ENCODE measurements at places on chromosomes 2 and 18.

DNA sequence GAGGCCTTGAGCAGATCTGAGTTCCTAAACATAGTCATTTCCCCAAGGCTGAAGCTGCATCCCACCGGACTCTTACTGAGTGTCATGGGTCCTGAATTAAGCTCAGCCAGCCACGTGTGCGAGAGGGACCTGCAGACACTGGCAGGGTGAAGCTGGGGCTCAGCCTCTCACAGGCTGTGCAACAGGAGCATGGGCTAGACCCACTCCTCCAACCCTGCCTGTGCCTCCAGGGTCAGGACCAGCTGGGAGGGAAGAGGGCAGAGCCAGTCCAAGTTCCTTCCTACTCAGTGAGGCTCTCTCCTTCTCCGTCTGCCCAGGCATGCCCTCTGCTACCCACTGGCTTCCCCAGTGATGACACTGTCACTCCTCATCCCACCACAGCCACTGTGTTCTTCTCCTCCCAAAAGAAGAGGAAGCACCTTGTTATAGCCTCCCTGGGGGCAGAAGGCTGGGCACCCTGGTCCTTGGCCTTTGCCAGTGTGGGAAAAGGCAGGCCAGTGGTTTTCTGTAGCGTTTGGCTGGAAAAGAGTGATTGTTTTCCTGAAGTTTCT lies 78.9 kb downstream of the KCNF1 start:
- no peak for DNase-seq

DNA sequence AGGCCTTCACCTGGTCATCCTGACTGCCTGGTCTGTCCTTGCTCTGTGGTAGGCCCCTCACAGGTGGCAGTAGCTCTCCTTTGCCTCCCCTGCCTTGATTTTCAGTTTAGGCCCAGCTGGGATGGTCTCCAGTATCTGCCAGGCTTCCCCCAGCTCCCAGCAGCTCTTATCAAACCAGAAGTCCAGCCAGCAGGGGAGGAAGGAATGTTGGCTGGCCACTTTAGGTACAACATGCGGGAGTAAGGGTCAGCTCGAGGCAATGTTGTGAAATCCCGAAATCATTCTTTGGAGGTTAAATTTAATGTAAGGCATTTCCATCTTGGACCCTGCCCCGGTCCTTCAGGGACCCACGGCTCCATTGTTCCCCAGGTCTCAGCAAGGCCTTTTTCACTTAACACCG lies 16.8 kb downstream of the ATP6V1C2 start:
- DNase-seq, result no peak

DNA sequence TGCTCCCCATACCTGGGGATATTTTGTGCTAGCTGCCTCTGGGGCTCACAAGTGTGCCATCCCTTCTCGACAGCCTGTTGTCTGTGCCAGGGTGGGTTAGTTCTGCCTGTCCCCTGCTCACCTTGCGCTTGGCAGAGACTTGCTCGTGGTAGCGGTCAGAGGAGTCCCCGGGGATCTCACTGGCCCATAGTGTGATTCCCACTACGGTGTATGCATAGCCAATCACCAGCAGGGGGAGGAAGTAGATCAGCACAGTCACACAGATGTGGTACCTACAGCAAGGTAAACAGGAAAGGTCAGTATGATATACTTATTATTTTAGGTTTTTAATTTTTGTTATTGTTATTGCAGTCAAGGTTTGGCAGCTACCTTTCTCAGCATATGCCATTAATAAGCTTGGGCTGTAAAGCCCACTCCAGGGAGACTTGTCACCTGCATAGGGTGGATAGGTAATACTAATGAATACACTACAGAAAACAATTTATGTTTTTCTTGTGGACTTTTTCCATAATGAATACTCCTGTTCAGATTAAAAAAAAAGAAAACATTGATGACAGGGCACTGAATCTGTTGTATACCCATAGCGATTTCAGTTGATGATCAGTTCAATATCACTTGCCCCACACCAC lies 95.2 kb downstream of the POLE4 start:
- peak; percentile 4 for DNase-seq

- DNase-seq, result no peak
Measured at GRCh38 chr18:6917072-6917471, 187.6 kb downstream of the ARHGAP28 start.

- DNase-seq, result peak; percentile 47
Measured at GRCh38 chr18:46155641-46156051, 51.5 kb downstream of the HAUS1 start.

- DNase-seq, result no peak
Measured at GRCh38 chr2:109215866-109216265, 86.9 kb downstream of the SH3RF3 start.

GRCh38 chr2:117858892-117859531 lies 44.5 kb downstream of the DDX18 start:
- DNase-seq, result no peak

DNA sequence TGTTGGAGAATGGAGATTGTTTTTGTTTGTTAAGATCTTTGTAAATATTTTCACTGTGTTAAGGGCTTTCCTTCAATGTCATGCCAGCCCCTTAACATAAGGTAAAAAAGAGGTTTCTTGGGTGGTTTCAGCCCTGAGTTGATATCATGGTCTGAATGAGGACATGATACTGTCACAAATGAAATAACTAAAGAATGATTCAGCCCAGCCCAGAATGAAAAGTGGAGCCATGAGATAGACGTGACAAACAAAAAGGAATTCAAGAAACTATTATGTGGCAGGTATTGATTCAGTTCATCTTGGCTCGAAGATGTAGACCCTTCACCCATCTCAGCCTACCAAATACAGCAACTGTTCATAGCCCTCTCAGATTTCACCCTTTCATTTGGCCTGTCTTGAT lies 88.6 kb upstream of the TTN start:
- DNase-seq, result no peak

- DNase-seq, result no peak
Measured at GRCh38 chr2:33521791-33522281, 45.4 kb downstream of the RASGRP3 start.

DNA sequence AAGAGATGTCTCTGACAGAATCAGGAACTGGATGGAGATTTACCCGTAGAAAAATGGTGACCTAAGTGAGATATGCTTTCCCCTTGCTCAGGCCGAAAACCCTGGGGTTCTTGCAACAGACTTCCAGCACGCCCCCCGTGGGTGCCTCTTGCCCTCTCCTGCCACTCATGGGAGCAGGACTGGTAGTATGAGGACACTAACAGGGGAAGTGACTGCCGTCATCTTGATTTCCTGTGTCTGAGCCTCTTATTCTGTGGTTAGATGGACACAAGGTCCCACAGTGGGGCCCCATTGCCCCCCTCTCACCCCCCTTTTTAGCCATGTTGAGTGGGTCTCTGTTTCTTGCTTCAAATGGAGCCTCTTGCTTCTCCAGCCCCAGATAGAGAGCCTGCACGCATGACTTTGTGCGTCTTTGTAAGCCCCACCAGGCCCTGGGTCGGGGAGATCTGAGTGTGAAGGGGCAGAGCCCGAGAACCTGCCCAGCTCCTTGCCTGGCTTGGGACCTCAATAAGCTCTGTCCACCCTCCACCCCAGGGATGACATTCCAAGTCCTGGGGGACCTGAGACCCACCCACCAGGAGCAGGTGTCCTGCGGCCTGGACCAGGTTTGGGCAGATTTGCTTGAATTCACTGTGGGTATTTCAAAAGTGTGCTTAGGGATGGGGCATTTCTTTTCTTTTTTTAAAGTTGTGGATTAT lies 12.6 kb downstream of the GNLY start:
- DNase-seq, result no peak

GRCh38 chr2:114754907-114755563 lies 312.6 kb downstream of the DPP10 start:
- DNase-seq, result no peak

- DNase-seq, result no peak
Measured at GRCh38 chr18:77116201-77117080, 16.1 kb downstream of the MBP start.

GRCh38 chr2:240232264-240232915 lies 91.9 kb upstream of the OTOS start:
- no peak for DNase-seq

DNA sequence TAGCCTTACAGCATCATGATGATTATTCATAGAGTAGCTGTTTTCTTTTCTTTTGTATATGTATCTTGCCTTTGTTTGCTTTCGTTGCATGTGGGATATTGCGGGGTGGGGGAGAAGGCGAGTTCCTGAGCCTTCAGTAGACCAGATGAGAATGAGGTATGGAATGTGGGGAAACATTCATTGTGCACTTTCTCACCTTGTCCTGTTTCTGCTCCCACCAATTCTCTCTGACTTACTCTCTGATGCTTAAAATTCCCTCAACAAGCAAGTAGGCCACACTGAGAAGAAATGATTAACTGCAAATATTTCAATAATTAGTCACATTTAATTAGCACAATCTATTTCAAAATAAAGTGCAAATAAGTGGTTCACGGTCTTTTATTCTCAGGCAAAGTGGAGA lies 31.0 kb downstream of the GKN2 start:
- no peak for DNase-seq

DNA sequence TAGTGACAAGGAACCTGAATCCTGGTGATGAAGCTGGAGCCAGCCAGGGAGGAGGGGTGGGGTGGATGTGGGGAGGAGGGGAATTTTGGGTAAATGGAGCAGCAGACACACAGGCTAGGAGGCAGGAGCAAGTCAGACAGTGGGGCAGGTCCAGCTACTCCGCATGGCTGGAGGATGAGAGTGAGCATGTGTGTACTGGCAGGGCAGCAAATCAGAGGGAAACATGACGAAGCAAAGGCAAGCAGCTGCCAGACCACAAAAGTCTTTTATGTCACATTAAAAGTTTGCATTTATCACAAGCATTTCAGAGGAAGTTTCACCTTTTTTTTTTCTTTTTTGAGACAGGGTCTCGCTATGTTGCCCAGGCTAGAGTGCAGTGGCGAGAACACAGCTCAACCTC lies 11.9 kb upstream of the KIDINS220 start:
- peak; percentile 31 for DNase-seq

GRCh38 chr18:63787673-63788072 lies 12.5 kb downstream of the SERPINB7 start:
- DNase-seq, result no peak

DNA sequence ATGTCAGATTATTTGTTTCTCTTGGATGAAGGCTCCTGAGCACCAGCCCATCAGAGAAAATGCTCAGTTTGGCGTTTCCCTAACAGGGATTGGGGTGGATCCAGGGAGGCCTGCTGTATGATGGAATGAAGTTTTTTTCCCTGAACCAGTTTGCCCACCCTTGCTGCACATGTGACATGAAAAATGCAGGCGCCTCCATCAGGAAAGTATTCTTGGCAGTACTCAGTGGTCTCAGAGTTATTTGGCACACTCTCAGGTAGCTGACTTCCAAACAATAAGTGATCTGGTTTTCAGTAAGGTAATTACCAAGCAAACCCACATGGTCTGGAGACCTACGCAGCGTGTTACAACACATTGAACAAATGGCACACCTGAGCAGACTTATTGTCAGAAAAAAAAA lies 254.9 kb downstream of the PAX3 start:
- DNase-seq, result no peak

DNA sequence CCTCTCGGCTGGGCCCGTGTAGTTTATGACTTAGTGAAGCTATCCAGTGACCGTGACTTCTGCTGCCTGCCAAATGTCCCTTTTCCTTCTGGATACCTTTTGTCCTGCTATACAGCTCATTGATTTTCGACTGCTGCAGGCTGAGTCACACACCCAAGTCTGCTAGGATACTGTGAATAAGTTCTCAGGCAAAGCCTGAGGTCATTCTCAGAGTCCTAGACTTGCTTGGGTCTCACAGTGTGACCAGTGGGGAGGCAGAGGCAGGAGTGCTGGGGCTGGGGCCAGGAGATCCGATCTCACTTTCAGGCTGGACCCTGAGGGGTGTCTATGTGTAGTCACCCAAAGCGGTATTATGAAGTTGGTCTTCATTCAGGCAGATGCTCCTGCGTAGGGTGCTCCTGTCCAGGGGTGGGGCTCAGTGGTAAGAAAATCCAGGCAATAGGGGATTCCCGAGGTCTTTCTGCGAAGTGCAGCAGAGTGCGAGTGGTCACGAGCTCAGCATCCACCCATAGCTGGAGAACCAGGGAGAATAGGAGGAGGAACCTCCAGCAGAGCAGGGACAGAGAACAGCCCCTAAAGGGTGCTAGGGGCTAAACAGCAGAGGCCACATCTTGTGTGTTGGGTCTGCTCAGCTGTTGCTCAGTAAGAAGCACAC lies 268.6 kb upstream of the NCKAP5 start:
- no peak for DNase-seq

DNA sequence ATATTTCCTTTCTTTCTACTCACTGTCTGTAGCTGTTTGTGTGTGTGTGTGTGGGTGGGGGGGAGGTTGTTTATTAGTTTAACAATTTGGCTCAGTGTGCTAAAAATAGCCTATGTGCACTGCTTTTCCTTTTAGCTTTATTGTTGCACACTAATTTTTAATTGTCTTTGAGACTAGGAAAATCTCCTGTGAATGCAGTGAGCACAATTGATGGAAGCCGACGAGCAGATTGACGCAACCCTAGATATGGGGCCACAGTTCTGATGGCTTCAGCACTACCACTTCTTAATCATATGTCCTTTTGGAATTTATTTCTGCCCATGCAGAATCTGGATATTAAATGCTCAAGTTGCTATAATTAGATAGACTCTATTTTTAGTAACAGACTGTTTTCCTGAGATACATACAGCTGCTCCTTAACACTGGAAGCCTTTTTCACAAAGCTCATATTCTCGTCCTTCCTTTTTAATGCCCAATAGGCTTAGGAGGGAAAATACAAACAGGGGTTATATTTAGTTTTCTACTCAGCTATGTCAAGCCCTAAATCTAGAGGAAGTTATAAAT lies 109.1 kb downstream of the IRS1 start:
- no peak for DNase-seq

DNA sequence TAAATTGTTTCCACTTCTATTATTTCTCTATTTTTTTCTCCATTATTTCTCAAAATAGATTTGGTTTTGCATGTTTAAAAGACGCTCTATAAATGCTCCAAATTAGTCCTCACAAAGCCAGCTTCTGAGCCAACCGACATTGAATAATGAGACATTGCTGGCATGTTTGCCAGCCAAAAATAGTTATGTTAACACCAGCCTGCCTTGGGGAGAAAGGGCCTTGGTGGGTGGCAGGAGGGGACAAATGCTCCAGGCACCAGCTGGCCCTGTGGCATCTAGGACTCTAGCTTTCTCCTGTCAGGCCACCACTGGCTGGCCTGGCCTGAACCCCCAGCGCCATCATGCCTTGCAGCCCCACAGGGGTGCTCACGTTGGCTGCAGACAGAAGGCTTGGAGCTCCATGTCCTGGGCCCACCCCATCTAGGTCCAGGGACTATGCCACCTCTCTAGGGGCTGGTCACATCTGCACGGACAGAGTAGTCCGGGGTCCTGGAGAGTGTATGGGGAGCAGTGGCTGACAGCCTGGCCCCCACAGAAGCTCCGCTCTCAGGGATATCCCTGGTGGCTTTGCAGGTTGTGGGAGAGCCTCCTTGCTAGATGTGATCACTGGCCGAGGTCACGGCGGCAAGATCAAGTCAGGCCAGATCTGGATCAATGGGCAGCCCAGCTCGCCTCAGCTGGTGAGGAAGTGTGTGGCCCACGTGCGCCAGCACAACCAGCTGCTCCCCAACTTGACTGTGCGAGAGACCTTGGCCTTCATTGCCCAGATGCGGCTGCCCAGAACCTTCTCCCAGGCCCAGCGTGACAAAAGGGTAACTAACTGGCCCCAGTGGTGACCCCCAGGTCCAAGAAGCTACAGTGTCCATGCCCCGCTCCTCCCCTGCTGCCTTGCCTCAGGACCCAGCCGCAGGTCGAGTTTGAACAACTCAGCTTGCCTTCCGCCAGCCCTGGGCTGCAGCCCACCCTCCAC lies 12.5 kb downstream of the ABCG8 start:
- DNase-seq, result no peak
